ENCODE measurements at places on chromosomes 6 and 20.

- DNase-seq, result no peak
These were observed 11.2 kb downstream of the OGFRL1 start for GRCh38 chr6:71299541-71300470.

GRCh38 chr6:16676376-16676775 is 84.9 kb downstream of the ATXN1 start:
- no peak for DNase-seq

DNA sequence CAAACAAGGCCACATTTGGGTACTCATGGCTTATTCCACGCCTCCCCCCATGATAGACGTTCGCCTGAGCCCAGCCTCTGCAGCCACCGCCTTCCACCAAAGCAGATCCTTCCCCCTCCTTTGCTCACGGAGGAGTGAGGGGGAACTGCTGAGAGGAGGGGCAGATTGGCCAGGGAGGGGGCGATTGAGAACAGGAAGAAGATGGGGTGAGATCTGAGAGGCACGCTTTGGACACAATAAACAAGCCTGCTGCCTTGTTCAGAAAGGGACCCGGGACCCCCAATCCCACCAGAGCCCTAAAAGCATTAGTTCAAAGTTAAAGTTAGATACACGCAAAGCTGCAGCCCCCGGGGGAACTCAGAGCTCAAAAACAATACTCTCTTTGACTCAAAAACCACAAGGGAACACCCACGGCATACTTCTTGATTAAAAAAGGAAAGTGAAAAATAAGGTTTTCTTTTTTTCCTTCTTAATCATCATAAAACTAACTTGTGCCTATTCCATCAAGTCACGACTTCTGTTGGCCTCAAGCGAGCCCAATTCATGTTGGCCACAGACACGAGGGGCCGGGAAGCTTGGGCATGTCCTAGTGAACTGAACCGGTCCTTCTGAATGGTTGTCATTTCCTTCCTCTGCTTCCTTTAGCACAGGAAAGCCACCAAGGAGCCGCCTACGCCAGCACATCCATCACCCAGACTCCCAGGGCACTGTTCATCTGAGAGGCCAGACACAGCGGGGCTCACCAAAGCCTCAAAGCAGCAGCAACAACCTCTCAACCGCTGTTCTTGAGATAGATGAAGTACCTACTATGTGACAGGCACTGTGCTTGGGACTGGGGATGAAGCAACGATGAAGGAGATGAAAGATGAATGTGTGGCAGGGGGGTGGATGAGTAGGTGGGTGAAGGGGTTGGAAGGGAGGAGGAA is 44.7 kb downstream of the NFATC2 start:
- peak; percentile 81 for DNase-seq

DNA sequence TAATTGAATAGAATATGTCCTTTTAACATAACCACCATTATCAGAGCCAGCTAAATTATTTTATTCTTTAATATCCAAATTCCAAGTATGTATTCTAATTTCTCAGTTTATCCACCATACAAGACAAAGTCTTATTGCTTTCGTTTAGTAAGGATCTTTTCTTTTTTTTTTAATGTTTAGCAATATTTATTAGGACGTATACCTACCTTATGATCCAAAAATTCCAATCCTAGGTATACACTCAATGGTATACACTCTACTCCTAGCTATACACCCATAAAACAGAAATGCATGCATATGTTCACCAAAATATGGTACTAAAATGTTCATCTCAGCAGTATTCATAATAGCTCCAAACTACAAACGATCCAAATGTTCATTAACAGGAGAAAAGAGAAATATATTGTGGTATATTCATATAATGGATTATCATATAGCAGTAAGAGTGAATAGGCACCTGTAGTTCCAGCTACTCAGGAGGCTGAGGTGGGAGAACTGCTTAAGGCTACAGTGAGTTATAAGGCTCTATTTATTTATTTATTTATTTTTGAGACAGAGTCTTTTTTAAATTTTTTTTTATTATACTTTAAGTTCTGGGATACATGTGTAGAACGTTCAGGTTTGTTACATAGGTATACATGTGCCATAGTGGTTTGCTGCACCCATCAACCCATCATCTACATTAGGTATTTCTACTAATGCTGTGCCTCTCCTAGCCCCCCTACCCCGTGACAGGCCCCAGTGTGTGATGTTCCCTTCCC is 17.3 kb downstream of the TNFAIP3 start:
- no peak for DNase-seq

DNA sequence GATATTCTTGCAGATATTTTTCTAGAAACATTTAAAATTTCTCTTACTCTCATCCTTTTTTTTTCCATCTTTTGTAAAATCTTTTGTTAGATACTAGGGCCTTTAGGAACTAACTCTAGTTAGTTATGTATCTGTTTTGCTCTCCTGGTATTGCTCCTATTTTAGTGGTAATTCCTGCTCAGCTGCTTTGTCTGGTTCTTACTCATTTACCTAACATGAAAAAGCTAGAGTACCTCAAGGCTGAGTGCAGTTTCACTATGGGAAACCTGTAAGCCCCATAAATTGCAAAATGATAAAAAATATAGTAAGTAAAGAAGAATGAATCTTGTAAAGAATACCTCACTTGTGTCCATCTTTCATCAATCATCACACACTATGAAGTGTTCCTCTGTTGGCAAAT is 1602.0 kb downstream of the GRIK2 start:
- no peak for DNase-seq

GRCh38 chr6:165441181-165441580 is 131.8 kb upstream of the C6orf118 start:
- DNase-seq, result no peak

DNA sequence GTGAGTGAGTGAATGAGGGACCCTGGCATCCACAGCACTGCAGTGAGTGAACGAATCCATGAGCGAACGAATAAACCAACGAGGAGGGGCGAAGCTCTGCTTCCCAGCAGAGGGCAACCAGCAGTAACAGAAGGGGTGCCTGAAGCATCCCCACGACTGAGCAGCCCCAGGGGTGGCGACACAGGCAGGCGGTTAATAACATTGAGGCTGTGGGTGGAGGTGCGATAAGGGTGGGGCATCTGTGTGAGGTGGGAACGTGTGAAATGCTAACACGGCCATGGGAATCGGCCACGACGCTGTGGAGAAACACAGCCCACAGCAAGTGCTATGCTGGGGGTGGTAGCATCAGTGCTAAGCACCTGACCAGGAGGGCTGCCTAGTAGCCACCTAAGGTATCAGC is 75.9 kb downstream of the TAF4 start:
- DNase-seq, result no peak

GRCh38 chr6:2126351-2126750 is 119.1 kb downstream of the GMDS start:
- no peak for DNase-seq

- DNase-seq, result no peak
These were observed 3.1 kb downstream of the MYL9 start for GRCh38 chr20:36544134-36545018.

GRCh38 chr20:57811374-57812020 is 101.7 kb upstream of the PMEPA1 start:
- no peak for DNase-seq

DNA sequence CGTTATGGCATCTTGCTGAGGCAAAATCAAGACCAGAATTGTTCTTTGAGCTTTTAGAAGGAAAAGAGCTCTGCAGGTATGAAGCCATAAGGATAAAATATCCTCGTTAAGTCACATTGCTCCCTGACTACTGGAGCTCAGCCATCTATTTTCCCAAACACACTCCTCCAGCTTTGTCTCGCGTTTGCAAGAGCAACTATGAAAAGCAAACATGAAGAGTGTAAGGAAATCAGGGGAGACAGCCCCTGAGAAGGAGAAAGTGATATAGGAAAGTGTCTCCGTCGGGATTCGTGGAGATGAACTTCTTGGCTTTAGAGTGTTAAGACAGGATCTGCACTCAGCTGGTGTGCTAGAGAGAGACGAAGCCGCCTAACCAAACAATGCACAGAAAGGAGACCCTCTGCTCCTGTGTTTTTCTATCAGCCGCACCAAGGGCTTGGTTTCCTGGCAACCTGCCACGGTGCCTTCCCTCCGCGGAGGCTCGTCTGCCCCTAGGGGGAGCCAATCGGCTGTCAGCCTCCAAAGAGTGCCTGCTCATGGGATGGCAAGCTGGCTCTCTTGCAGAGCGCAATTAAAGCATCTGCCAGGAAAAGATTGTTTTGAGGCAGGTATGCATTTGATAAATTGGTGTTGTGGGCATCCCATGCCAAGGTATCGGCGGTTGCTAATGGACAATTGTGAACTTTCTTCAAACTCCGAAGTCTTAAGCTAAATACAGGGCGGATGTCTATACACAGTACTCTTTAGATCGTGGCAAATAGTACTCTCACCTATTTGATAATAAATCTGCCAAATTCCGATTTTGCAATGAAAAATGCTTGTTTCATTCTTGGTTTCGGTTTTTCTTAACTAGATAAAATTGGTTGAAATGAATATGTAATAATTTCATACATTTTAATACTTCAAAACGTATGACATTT is 603.2 kb downstream of the RNF144B start:
- peak; percentile 36 for DNase-seq

DNA sequence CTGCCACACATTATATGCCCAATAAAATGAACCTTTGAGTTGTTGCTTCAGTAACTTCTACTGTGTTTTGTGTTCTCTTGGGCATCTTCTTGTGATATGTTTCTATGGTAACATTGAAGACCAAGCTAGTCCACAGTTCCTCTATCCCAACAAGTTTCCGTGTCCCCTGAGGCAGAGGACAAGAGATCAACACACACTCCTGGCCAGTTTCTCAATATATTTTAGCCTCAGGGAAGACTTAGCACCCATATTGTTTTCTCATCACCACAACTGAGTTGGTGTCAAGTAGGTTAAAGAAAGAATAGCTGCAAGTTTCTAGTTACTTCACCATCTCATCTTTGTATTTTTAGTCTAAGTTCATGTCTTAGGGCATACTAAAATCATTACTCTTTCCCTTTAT is 277.5 kb downstream of the UST start:
- no peak for DNase-seq

DNA sequence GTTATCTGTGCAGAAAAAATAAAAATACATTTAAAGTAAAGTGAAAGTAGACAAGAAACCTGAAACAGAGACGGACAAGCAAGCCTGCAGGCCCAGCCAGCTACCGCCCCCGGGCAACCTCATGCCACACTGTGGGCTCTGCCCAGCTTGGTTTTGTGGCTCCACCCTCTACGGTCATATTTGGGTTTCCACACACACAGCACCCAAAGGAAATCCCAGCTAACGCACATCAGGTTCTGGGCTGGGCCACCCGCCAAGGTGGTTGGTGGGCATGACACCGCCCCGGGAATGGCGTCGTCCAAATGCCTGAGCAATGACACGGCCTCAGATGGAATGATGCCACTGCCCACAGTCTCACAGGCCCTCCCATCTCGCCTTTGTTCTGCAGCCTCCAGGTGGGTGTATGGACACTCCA is 22.9 kb downstream of the FAM110A start:
- no peak for DNase-seq

All from GM13977 (cell line).